ENCODE measurements at places on chromosomes 1 and 21.

GRCh38 chr1:233293556-233294446 is 1.7 kb downstream of the PCNX2 start:
- DNase-seq, result no peak

DNA sequence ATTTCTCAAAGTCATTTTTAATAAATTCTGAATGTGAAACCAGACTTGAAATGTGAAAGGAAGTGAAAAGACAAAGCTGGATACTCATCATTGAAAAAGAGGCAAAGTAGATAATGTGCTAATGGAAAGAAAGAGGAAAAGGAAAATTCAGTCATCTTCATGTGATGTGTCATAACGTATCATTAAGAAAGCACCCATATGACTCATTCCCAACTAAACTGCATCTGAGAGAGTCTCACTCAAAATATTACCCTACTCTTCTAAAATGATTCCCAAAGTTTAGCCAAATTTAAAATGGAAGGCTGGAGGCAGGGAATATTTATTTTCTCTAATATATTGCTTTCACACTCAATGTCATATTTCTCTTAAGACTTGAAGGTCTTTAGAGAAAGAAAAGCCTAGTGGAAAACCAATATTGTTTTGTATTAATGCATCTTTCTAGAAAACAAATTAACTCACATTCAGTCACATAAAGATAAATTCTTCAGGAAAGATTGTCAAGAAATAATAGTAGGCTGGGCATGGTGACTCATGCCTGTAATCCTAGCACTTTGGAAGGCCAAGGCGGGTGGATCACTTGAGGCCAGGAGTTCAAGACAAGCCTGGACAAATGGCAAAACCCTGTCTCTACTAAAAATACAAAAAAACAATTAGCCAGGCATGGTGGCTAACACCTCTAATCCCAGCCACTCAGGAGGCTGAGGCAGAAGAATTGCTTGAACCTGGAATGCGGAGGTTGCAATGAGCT is 129.9 kb downstream of the SLC30A10 start:
- no peak for DNase-seq

- DNase-seq, result no peak
These were observed 130.7 kb downstream of the MACF1 start for GRCh38 chr1:39335216-39335615.

DNA sequence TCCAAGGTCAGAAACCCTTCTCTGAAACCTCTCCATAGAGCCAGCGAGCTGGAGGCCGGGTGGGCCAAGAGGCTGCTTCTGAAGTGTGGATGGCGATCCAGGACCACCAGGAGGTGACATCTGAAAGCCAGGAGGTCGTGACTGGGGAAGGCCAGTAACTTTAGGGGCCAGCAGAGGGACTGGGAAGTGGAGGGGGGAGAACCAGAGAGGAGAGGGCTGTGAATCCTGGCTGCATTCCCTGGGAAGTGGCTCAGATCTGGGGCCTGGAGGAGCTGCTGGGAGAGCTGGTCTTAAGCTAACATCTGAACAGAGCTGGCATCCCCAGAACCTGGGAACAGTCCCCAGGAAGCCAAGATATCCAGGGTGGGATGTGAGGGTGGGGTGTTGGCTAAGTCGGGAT is 11.3 kb upstream of the EPHA8 start:
- no peak for DNase-seq
